ENCODE measurements at places on chromosomes 7 and 10.
A peak's percentile ranks its signal among the peaks of the same experiment; 100 is the strongest.

GRCh38 chr7:16484453-16485158 lies 19.1 kb upstream of the SOSTDC1 start:
- DNase-seq = no peak

DNA sequence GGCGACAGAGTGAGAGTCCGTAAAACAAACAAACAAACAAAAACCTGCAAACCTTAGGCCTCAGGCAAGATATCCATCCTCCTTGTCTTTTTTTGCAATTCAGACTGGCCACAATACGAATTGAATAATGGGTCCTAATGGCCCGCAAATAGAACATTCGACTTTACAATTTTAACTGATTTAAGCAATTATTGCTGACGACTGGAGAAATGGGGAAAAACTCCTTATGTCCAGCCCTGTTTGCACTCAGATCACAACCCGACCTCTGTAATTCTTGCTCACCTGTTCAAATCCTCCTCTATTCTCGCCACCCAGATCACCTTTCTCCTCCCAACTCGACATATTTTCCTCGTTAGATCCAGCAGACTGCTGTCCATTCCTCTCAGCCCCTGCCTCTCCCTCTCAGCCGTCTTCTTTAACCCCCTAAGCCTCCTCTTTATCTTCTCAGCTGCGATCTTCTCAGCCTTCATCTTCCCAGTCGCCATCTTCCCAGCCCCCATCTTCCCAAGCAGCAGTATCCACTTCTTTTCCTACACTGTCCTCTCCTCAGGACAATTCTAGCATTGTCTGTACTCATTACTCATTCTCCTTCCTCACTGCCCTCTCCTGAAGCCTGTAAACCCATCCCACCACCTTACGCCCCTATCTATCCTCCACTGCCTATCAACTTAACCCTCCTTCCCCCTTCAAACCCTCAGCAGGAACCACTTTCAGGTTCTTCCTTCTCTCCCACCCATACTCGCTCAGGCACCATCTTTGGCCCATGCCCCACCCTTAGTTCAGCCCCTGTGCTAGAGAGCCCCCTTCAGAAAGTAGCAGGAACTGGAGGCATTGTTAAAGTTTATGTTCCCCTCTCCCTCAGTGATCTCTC lies 61.8 kb downstream of the LRRC17 start:
- DNase-seq = no peak

GRCh38 chr7:82760074-82760473 lies 316.5 kb upstream of the CACNA2D1 start:
- no peak for DNase-seq

DNA sequence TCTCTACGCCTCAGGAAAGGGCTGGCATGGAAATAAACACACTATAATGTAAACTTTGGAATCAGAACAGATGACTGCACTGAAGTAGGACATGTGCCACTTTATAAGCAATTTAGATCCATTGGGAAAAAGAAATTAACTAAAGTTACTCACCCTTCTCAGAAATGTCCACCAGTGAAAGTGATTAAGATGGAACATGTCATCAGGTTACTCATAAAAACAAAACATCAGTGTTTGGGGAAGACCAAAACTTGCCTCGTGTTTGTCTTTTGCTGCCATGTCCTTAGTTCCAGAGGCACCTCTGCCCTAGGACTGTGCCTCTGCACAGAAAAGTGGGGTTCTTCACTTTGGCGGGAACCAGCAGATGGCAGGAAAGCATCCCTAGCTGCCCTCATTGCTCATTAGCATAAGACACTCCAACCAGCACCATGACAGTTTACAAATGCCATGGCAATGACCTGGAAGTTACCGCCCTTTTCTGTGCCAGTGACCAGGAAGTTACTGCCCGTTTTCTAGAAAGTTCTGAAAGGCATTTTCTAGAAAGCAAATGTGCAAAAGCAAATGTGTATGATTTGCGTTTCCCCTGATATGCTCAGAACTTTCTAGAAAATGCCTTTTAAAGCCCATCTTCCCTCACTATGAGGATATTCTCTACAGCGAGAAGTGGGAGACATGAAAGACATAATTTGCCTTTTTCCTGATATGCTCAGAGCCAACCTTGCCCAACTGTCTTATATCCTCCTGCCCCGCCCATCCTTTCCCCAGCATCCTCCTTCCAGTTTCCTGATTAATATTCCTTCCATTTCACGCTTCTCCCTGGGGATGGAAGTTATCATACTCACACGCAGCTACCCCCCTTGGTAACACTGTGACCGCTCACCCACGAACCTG lies 258.2 kb downstream of the USP6NL start:
- no peak for DNase-seq

- DNase-seq = no peak
Measured at GRCh38 chr7:130275826-130276297, 9.2 kb downstream of the CPA2 start.

DNA sequence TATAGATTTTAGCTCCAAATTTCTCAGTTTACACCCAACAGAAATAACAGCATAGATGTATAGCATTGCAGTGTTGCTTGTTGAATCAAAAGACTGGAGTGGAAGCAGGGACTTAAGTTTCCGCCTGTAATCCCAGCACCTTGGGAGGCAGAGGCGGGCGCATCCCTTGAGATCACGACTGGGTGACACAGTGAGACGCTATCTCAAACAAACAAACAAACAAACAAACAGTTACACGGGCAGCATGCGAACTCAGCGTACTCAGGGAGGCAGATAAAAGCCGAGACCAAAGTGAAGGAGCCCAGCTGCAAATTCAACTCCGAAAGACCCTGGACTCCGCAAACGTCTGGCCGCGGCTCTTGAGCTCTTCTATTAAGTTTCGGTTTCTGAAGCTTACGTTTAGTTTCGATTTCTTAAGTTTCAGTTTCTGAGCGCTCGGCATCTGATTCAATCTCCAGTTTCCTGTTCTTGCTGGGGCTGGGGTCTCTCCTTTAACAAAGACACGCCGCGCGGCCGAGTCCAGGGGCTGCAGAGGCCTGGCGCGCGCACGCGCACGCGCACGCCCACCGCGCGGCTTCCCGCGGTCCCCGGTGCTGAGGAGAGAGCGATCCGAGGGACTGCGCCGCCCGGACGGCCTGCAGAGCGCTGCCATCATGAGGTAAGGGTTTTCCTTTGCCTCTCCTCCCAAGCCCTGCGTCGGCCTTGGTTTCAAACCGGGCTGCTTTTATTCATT lies at the start of gene IFIT5:
Gene IFIT5 (plus strand): TSS at position 423 of the 733 bp plus-strand sequence. CDS start 231 bp downstream, at position 654.
- peak; percentile 67 for DNase-seq

DNA sequence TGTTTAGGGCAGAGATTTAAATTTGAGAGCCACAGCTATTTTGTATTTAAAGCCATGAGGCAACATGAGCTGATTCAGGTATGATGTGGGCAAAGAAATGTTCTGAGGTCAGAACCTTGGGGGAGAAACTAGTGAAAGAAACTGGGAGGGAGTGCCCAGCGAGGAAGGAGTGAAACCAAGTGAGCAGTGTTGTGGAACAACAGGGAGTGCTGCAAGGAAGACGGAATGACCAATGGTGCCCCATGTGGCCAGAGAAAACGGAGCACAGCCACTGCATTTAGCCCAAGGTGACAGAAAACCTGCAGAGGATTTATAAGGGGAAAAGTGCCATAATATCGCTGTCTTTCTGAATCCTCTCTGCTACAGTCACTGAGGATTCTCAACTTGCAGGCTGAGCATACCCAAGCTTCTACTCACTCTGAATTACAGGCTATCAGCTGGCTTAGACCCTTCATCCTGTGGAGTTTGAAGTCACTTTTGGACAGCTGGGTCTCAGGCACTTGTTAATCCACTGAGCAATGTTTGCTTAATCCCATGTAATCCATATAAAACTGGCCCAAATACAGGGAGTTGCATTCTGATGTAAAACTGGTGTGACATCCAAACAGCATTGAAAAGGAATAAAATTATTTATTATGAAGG lies 777.3 kb downstream of the CCSER2 start:
- DNase-seq = no peak

DNA sequence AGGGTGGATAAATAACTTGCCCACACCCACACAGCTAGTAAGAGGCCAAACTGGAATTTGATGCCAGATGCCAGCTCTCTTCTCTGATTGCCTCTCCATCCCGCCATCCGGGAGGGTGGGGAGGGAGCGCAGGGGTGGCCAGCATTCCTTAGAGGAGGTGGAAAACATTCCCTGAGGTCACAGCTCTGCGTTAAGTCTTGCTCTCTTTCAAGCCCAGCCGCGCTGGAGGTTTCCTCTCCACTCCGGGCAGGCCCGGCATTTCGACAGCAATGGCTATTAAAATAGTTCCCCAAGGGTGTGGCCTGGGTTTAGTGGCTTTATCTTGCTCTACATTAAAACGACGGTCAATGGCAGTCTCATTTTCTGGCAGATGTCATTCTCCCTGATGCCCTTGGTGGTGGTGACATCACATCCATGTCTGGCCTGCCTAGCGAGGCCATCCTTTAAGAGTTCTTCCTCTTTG lies 16.1 kb upstream of the C10orf71 start:
- peak; percentile 53 for DNase-seq

GRCh38 chr7:149329265-149329664 lies 67.3 kb downstream of the ZNF783 start:
- DNase-seq = no peak

DNA sequence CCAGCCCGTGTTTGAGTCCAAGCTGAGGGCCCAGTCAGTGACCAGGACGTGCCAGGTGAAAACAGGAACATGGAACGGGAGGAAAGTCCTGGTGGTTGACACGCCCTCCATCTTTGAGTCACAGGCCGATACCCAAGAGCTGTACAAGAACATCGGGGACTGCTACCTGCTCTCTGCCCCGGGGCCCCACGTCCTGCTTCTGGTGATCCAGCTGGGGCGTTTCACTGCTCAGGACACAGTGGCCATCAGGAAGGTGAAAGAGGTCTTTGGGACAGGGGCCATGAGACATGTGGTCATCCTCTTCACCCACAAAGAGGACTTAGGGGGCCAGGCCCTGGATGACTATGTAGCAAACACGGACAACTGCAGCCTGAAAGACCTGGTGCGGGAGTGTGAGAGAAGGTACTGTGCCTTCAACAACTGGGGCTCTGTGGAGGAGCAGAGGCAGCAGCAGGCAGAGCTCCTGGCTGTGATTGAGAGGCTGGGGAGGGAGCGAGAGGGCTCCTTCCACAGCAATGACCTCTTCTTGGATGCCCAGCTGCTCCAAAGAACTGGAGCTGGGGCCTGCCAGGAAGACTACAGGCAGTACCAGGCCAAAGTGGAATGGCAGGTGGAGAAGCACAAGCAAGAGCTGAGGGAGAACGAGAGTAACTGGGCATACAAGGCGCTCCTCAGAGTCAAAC lies 5.2 kb downstream of the GIMAP5 start:
- no peak for DNase-seq

GRCh38 chr10:10128387-10128786 lies 889.3 kb upstream of the CELF2 start:
- DNase-seq = no peak

- DNase-seq = no peak
Measured at GRCh38 chr10:52755297-52756062, 17.1 kb downstream of the MBL2 start.

- DNase-seq = no peak
Measured at GRCh38 chr10:117483056-117483590, 59.4 kb upstream of the EMX2 start.

DNA sequence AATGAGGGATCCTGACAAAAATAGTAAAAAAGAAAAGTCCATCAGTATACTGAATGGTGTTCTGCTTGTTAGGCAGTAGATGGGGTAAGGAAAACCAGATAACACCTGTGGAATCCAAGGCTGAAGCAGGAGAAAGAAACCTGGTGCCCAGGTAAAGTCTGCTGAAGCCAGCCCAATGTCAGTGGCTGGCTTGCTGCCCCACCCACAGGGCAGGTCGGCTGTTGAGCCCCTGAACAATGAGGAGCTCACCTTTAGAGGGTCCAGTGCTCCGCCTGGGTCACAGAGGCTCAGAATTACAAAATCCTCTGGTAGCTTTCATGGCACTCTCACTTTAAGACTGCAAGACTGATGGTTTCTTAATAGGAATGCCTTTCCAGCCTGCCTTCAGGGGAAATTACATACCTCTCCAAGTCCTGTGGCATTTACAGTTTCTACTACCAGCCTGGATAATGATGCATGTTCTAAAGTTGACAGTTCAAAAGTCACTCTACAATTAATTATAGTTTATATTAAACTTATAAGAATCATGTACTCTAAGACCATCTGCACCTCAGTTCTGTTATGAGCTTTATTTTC lies 23.8 kb downstream of the DHX32 start:
- DNase-seq = no peak

- peak; percentile 20 for DNase-seq
Measured at GRCh38 chr10:29554660-29555059, 80.1 kb downstream of the SVIL start.

GRCh38 chr7:157831143-157831905 lies 494.5 kb downstream of the DNAJB6 start:
- no peak for DNase-seq

- no peak for DNase-seq
Measured at GRCh38 chr7:140416560-140416959, 12.7 kb downstream of the RAB19 start.

- DNase-seq = no peak
Measured at GRCh38 chr7:12431886-12432556, 28.4 kb upstream of the VWDE start.

GRCh38 chr7:3464900-3465622 lies 164.0 kb downstream of the SDK1 start:
- DNase-seq = peak; percentile 52

DNA sequence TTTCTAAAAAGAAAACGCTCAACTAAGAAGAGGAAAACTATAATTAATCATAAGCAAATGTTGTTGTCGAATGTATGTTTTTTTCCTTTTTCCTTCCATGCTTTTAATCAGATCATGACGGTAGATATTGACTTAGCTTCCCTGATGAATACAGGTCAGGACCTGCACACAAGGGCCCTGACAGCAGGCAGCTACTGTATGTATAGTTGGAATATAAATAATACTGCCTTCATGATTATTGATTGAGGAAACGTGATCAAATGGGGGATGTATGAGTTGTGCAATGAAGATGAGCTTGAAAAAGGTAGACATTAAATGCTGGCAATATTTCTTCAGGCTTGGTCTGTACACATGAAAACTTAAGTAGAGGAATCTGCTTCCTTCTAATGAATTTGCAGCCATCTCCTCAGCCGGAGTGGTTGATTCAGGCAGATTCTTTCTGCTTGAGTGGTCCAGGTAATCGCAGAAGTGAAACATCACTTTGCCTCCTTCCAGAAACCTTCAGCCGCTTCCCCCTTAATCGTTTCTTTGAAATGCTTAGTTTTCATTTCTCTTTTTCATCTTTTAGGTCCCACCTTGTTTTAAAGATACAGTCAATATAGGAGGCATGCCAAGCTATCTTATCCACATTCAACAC lies 656.5 kb downstream of the SDK1 start:
- DNase-seq = no peak

DNA sequence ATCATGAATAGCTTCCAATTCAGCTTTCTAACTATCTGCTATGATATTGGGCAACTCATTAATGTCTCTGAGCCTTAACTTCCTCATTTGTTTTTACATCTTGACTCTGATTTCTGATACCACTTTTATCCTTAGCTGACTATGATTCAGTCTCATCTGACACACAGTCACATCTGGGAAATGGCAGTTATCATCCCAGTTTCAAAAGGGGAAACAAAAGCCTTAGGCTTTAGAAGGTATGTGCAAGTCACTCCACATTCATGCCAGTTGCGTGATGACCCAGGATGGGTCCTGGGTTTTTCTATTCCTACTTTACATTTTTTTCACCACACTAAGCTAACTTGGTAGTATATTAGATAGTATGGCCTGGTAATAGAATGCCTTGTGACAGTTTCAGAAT lies 12.7 kb downstream of the SCIN start:
- no peak for DNase-seq
